Inflammatory macrophage treated with lipopolysaccharide for 1 hour (primary cell): ENCODE measurements at places on chromosomes 2 and 18.

DNA sequence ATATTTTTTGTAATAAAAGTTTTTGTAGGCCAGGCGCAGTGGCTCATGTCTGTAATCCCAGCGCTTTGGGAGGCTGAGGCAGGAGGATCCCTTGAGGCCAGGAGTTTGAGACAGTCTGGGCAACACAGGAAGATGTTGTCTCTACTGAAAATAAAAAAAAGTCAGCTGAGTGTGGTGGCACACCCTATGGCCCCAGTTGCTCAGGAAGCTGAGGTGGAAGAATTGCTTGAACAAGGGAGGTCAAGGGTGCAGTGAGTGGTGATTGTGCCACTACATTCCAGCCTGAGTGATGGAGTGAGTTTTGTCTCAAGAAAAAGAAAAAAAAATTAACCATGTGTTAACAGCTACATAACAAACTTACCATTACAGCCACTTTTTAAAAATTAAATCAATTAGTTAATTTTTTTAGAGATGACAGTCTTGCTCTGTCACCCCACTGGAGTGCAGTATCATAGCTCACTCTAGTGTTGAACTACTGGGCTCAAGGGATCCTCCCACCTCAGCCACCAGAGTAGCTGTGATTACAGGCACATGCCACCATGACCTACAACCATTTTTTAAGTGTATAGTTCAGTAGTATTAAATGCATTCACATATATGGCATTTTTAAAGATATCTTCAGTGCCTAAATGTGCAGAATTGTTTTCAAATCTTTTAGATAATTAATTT lies 67.2 kb upstream of the ACYP2 start:
- no peak for DNase-seq

- DNase-seq, result no peak
Measured at GRCh38 chr18:22783662-22784076, 149.5 kb upstream of the RBBP8 start.

DNA sequence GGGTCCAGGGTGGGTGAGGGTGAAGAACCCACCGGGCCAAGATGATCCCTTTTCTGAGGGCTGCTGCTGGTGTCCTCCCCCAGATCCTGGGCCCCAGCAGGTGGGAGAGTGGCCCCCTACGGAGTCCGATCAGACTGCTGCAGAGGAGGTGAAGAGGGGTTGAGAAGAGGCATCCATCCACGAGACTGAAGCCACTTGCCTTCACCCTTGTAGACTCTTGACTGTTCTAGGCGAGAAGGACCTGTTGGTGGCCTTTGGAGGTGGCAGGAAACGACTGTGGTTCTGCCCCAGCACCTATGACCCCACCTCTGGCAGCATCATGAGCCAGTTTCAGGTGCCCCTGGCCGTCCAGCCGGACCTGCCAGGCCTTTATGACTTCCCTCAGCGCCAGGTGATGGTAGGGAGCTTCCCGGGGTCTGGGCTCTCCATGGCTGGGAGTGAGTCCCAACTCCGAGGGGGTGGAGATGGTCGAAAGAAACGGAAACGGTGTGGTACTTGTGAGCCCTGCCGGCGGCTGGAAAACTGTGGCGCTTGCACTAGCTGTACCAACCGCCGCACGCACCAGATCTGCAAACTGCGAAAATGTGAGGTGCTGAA lies 1.5 kb downstream of the TET3 start:
- DNase-seq, result no peak

DNA sequence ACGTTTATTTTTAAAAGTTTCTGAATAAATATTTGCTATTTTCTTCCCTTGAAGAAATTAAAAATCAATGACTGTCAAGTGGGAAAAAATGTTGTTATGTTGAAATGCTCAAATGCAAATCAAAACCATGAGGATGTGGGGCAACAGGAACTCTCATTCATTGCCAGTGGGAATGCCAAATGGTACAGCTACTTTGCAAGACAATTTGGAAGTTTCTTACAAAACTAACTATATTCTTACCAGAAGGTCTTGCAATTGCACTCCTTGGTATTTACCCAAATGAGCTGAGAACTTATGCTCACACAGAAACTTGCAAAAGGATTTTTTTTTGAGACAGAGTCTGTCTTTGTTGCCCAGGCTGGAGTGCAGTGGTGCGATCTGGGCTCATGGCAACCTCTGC lies 7.4 kb upstream of the ACTG2 start:
- DNase-seq, result no peak

DNA sequence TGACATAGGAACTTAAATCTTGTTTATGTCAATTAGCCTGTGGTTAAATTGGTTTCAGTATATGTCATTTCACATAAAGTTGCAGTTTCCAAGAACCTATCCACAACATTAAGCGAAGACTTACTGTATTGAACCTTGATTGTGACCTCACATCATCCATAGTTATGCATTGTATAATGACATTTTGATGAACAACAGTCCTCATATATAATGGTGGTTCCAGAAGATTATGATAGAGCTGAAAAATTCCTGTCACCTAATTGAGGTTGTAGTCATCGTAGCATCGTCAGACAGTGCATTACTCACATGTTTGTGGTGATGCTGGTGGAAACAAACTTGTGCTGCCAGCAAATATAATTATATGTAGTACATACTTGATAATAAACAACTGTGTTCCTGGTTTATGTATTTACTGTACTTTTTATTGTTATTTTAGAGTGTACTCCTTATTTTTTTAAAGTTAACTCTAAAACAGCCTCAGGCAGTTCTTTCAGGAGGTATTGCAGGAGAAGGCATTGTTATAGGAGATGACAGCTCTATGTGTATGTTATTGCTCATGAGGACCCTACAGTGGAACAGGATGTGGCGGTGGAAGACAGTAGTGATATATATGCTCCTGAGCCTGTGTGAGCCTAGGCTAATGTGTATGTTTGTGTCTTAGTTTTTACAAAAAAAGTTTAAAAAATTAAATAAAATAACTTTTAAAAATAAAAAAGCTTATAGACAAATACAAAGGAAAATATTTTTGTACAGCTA lies 56.6 kb downstream of the UBE2E3 start:
- no peak for DNase-seq

DNA sequence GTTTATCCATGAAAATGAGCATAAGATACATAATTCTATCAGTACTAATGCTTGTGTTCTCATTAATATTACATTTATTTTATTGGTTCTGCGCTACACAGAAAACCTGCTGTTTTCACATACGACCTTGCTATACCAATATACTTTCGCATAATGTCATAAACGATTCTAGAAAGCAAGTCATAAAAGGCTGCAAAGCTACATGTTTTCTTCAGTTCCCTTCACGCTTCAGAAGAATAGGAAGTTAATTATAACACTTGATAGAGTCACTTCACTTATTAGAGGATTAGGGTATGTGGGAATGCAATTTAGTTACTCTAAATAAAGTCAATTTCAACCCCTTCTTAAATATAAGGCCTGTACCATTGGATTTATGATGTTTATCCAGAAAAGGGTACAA lies 29.0 kb downstream of the PSME4 start:
- no peak for DNase-seq

GRCh38 chr2:182103526-182103925 lies 117.9 kb downstream of the PPP1R1C start:
- DNase-seq, result no peak

DNA sequence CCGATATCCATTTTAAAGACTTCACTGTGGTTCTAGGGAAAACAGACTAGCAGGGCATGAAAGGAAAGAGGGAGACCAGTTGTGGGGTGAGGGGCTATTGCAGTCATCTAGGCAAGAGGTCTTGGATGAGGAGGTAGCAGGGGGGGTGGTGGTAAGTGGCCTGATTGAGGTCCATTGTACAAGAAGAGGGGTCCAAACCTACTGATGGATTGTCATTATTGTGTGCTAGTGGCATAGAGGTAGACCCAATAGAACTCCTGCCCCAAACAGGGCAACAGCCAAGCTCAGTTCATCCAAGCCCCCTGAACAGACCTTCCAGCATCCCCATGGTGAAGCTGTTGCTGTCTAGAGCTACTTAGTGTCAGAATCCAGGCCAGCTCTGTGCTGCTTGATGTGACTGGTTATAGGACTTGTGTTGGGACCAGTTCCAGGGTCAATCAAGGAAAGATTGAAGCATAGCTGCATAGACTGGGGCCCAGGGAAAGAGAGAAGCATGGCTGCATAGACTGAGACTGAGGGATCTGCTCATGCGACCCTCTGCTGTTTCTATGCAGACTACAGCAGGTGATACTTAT lies 7.0 kb downstream of the ASAP2 start:
- DNase-seq, result no peak

- no peak for DNase-seq
Measured at GRCh38 chr18:29459972-29460371, 1283.0 kb upstream of the CDH2 start.

DNA sequence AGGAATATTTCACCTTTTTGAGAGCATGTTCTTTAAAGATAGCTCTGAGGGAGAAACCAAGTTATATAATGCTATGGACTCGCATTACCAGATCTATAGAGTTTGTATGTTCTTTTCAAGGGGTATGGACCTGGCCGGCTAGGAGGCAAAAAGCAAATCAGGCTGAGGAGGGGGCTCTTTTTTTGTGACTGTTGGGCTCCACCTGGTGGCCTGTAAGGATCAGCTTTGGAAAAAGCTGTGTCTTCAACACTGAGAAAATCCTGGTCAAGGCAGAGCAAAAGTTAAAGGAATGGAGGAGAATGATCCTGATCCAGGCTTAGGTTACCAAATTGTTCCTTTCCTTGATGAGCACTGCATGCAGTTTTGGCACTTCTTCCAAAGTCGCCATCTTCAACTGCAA lies 180.5 kb downstream of the DIS3L2 start:
- no peak for DNase-seq
